NCI-H1048 (cell line): ENCODE measurements at places on chromosomes 11 and 22.

DNA sequence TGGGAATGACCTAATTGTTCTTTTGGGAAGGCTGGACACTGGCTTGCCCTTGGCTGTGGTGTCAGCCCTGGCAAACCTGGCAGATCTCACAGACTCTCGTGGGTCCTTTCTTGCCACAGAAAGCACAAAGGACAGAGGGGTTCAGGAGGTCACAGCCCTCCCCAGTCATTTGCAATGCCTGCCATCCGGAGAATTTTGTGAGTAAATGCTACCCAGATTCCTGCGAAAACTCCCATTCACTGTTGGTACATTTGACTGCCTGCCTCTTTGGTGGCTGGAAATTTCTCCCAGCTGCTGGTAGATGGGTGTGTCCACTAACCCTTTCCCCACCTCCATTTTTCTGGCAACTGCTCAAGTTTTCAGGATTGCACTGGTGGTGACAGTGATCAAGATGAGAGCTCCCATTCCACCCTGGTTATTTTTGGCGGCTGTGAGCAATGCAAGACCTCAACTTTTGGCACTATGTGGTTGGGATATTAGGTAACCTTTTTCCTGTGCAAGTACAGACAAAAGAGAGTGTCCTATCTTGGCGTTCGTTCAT lies 155.7 kb downstream of the NAV2 start:
- DNase-seq, result no peak

DNA sequence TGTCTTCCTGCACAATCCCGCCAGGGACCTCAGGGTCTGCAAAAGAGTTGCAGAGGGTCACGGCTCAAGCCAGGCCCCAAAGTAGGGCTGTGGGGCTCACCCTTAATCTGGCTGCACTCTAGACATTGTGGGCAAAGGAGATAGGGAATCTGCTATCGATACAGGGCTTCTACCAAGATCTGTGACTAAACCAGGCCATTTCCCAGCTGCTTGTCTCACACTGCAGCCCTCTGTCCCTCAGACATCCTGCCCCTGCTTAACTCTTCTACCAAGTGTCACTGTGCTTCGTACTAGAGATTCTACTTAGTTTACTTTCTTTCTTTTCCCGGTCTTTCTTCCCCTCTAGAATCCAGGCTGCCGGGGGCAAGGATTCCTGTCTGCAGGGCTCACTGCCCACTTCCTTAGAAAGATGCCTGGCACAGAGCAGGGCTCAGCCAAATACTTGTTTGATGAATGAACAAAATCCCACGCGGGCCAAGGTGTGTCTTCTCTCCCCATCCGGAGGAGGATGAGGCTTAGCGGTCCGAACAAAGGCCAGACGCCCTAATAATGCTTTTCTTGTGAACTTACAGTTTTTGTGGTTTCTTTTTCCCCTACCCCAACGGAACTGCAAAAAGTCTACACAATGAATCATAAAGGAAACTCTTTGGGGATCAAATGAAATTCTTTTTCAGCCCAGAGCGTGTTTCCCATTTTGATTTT lies 61.3 kb upstream of the ANO1 start:
- no peak for DNase-seq

GRCh38 chr11:125777309-125777708 lies 1.3 kb downstream of the PATE2 start:
- DNase-seq, result no peak

DNA sequence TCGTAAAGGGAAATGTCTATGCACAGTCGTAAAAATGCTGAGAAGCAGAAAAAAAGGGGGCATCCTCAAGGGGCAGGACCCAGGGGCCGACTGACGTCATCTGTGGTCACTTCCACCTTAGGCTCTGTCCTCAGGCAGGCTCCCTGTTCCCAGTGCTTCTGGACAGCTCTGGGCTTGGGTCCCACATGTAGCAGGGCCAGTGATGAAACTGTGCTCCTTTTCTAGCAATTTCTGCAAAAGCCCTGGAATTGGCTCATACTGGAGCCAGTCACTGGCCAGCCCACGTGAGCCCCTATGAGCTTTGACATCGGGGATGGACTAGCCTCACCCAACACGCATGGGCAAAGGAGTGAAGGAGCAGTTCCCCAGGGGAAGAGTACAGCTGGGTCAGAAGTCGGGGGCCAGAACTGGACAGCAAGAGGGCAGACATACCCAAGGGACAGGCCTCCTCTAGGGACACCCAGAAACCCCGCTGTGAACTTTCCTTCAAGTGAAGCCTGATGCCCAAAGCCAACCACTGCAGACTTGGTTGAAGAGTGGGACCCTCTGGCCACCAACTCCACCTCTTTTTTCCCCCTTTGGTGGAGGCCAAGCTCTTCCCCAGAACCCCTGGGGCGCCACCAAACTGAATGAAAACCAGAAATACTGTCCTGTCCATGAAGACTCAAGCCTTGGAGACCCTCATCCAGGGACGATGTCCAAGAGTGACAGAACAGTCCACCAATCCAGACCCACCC lies 1349.0 kb downstream of the BRD1 start:
- no peak for DNase-seq

- no peak for DNase-seq
Measured at GRCh38 chr22:46370584-46371291, 35.2 kb downstream of the TRMU start.

- no peak for DNase-seq
Measured at GRCh38 chr11:83723999-83724398, 437.8 kb upstream of the CCDC90B start.

- DNase-seq, result no peak
Measured at GRCh38 chr11:34758262-34758661, 137.4 kb downstream of the EHF start.

GRCh38 chr11:95193541-95193940 lies 37.5 kb downstream of the SESN3 start:
- no peak for DNase-seq

DNA sequence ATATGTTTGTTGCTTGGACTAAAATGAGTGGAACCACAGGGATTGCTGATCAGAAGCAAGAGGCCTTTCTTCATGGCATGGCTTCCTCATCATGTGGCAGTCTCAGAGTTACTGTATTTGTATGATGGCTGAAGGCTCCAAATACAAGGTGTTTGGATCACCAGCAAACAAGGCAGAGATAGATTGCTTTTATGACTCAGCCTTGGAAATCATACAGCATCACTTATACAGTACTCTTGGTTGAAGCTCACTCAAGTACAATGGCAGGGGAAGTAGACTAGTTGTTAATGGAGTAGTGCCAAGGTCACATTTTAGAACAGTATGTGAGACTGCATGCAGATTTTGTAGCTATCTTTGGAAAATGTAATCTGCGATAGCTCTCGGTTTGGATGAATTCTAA lies 16.6 kb downstream of the CAPRIN1 start:
- no peak for DNase-seq

DNA sequence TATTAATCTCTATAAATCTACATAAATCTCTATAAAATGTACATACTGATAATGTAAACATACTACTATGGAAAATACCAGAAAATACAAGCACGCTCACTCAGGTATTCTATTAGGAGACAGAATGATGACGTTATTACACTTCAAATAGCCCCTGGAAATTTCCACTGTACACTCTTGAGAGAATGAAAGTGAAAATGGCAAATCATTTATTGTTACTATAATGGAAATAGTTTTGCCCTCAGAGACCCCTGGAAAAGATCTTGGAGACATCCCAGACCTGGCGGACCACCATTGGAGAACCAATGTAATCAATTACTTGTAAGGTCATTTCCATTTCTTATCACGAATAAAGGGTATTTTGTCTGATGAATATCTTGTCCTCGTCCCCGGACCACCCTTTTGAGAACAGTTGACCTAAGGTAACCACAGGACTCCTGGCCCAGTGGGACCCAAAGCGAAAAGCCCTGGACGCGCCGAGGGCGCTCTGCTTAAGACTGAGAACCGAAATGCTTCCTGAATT lies 509 bp upstream of the PRRG4 start:
- no peak for DNase-seq

- DNase-seq, result no peak
Measured at GRCh38 chr22:45650721-45651120, 20.9 kb upstream of the ATXN10 start.

- no peak for DNase-seq
Measured at GRCh38 chr11:2483426-2483825, 38.6 kb downstream of the KCNQ1 start.

DNA sequence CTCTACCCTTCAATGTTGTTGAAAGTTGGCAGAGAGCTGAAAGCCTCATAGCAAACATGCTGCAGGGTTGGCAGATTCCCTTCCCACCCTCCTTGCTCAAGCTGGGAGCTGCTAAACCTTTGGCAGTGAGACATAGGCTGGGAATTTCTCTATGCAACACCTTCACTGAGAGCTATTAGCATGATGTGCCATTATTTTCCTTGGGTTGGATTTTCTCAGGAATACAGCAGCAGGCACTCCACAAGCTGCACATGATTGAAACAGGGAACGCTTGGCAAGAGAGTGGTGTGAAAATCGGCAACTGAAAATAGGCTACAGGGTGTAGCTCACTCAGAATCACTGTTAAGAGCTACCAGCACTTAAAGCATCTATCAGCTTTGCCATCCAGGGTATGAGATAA lies 9.6 kb upstream of the ALKBH3 start:
- DNase-seq, result no peak

DNA sequence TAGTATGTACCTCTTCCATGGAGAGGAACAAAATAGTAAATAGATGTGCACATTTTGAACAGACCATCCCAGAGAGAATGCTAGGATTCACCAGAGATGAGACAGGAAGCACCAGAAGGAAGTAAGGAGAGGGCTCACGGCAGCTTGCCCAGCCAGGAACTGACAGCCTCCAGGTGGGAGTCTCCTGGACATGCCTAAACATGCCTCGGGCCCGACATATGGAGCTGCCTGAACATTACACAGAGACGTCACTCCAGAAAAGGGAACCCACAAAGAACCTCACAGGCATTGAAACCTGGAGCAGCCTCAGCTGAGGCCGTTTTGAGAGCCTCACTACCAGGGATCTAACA lies 67.4 kb downstream of the BRD1 start:
- no peak for DNase-seq

GRCh38 chr11:44946263-44946662 lies 4.4 kb downstream of the TP53I11 start:
- DNase-seq, result no peak

DNA sequence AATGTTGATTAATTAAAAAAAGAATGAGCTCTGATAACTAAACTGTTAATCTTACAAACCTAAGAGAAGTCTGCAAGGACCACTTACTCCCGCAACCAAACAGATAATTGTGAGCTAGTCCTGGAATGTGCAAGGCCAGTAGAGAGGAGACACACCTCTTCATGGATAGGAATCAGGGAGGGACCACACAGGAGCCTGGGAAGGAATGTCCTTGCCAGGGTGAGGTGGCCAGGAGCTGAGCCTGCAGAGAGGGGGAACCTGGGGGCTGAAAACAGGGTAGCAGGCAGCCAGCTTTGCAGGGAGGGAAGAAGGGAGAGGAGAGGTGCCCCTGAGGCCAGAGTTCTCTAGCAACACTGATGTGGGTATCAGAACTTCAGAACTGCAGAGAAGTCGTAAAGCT lies 9.4 kb upstream of the NLRP10 start:
- no peak for DNase-seq

DNA sequence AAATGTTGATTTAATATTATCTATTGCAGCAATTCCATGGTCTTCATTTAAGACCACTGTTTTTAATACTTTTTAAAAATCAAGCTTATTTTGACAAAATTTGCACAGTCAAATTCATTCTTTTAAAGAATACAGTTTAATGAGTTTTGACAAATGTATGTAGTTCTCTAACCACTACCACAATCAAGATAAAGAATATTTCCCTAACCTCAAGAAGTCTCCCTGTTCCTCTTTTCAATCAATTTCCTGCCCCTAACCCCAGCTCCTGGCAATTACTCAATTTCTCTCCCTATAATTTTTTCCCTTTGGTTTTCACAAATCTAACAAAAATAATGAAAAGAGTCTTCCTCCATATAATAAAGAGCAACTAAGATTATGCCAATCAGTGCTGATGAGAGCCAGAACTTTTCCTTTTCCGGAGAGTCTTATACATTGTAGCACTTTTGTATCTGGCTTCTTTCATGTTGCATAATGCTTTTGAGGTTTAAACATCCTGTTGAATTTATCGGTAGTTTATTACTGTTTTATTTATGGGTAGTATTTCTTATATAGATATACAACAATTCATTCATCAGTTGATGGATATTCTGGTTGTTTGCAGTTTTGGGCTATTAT lies 231.7 kb downstream of the AASDHPPT start:
- DNase-seq, result no peak

- no peak for DNase-seq
Measured at GRCh38 chr11:134452026-134452837, 40.2 kb upstream of the B3GAT1 start.

DNA sequence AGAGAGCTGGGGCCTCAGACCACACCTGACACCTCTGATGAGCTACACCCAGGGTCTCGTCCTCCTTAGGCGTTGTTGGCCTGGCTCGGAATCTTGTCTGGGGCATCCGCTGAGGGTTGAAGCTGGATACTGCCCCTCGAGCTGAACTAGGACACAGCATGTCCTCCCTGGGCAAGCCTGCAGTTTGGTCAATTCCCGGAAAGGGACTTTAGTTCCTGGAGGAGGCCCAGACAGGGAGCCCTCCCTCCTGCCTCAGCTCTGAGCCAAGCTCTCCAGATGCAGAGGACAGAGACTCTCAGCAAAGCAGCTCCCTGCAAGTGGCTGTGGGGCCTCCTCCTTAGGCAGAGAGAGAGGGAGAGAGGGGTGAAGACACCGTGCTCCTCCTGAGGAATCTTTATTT lies 4.9 kb downstream of the APOL3 start:
- no peak for DNase-seq

- no peak for DNase-seq
Measured at GRCh38 chr11:4751201-4751600, 18.5 kb downstream of the OR51F1 start.

- no peak for DNase-seq
Measured at GRCh38 chr22:22048981-22049531, 66.5 kb upstream of the TOP3B start.

- DNase-seq, result no peak
Measured at GRCh38 chr11:60345489-60345888, 18.4 kb downstream of the MS4A6E start.

DNA sequence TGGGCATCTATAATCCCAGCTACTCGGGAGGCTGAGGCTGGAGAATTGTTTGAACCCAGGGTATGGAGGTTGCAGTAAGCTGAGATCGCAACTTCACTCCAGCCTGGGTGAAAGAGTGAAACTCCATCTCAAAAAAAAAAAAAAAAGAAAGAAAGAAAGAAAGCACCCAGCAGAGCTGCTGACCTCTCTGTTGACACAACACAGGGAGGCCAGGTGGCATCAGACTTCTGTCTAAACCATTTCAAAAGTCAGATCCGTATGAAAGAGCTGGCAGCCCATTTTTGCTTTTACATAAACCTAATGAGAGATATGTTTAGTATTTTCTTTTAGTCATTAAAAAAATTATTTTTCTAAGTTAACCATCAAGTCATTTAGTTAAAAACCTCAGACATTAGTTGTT lies 64.4 kb upstream of the RRM1 start:
- no peak for DNase-seq

DNA sequence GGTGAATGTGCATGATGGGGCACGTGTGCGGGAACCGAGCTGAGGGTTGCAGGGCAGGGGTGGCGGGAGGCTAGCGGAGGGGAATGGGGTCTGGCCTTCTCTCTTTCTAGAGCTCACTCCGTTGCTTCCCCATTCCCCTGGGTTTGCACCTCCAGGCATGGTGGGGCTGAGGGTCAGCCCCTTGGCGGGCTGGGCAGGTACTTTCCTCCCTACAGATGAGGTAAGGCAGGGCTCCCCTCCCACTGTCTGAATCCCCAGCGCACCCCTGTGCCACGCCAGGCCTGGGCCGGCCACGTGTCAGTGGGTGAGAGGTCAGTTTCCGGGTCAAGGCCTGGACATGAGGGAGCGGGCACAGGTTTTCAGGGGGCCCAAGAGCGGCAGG lies 8.9 kb downstream of the SUSD2 start:
- no peak for DNase-seq
